Stimulated activated CD8-positive, alpha-beta memory T cell treated with anti-CD3 and anti-CD28 coated beads, Interleukin-12 subunit alpha, Interleukin-12 subunit beta, amount 100 ng/mL, for 1 hour (primary cell): ENCODE measurements at places on chromosomes 11 and 22.

- DNase-seq, result no peak
Measured at GRCh38 chr22:49291169-49291568, 536.5 kb downstream of the BRD1 start.

GRCh38 chr11:118596224-118597146 lies 10.9 kb upstream of the PHLDB1 start:
- no peak for DNase-seq

DNA sequence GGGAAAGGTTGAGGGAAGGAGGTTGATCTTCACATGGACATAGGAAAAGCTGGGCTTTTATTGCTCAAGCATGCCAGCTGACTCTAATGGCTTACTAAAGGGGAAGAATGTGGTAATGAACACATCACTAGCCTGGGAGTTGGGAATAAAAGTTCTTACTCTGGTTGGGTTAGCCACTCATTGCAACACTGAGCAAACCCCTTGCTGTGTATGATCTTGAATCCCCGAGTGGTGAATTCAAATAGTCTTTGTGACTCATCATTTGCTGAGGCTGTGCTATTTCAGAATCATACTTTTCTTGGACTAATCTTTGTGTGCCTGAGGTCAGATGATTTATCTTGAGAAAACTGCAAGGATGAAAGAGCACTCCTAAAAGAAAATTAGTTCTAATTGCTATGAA lies 304.1 kb upstream of the ANO5 start:
- no peak for DNase-seq

DNA sequence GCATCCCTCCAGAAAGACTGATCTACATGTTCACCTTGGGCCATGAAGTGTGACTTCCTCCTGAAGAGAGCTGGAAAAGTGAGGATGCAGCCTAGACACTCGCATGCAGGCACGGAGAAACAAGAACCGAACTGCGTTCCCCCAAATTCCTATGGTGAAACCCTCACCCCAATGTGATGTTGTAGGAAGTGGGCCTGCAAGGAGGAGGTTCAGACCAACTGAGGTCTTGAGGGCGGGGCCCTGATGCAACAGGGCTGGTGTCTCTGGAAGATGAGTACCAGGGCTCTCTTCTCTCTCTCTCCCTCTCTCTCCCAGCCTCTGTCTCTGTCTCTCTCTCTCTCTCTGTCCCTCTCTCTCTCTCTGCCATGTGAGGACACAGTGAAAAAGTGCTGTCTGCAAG lies 501.1 kb downstream of the BRD1 start:
- DNase-seq, result no peak

GRCh38 chr22:47001288-47001687 lies 238.8 kb downstream of the TBC1D22A start:
- DNase-seq, result no peak

DNA sequence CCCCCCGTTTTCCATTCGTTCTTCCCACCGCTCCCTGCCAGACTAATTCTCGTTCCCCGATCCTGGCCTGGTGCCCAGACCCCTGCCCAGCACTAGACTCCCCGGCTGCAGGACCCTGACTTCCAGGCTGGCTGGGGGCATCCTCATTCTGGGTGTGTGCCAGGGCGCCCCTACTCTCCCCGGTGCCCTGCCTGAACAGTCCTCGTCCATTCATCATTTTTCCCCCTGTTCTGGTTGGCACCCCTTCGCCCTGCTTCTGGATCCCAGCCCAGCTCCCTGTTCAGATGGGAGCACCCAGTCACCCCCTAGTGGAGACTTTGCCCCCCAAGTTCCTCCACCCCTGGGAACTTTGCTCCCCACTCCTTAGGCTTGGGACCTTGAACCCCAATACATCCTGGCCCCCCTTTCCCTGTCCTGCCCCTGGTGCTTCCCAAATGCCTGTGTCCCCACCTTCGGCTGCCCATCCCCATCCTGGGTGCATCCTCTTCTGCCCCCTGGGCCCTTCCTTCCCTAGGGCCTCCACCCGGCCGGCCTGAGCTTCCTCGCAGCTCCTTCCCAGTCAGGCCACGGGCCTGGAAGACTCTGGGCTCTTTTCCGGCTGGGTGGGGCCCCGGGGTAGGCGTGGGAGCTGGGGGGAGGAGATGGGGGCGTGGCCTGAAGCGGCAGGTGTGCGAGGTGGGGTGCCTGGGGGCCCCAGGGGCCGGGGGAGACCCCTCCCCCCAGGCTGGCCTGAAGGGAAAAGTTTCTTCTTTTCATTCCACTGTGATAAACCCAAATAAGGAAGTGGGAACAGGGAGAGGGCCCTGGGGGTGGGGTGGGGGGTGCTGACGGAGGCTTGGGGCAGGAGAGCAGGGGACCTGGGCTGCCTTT lies 908 bp downstream of the PLCB3 start:
- no peak for DNase-seq

DNA sequence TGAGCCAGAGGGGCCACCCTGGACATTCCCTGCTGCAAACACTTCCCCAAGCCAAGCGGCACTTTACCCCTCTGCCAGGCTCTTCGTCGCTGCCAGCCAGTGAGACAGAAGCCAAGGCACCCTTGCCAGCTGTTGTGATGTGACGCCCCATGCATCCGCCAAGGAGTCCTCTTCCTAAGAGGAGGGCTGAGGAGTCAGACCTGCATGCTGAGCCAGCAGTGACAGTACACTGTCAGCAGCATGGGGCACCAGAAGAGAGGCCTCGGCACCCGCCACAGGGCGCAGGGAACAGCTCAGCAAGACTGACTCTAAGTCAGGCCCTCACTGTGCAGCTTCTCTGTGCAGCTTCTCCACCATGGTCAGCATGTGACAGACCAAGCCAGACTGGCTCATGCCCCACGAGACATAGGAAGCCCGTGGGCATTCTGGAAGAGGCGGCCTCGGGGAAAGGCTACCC lies 26.4 kb downstream of the VPS37C start:
- DNase-seq, result no peak

- no peak for DNase-seq
Measured at GRCh38 chr11:76155500-76156227, 50.6 kb downstream of the WNT11 start.

- no peak for DNase-seq
Measured at GRCh38 chr11:11565636-11566035, 56.2 kb downstream of the GALNT18 start.

GRCh38 chr11:57596266-57596885 lies 1.1 kb upstream of the SERPING1 start:
- DNase-seq, result no peak

- no peak for DNase-seq
Measured at GRCh38 chr22:31291481-31292235, 630 bp downstream of the PIK3IP1 start.

DNA sequence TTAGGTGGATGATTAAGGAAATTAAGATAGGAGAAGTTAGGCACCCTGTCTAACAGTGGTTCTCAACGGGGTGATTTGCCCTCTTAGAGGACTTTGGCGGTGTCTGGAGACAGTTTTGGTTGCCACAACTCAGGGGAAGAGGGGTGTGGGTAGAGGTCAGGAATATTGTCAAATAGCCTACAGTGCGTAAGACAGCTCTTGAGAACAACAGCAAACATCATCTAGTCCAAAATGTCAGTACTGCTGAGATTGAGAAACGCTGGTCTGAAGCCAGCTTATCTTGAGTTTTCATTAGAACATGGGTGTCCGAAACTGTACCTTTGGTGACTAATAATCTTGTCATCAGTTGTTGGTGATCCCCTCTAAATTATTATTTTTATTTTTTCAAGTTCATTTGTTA lies 38.4 kb downstream of the CECR2 start:
- DNase-seq, result no peak

DNA sequence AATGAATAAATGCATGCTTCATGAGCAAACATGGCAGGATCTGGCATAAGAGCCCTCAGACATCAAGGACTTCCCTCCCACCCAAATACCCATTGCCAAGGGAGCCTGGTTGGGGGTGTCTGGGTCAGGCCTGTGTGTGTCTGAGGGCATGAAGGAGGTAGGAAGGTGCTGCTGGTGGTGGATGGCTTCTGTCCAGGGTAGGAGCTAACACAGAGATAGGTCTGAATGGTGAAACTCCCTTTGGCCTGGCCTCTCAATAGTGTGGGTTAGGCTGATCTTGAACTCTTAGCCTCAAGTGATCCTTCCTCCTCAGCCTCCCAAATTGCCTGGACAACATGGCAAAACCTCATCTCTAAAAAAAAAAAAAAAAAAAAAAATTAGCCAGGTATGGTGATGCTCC lies 2.8 kb downstream of the AMPD3 start:
- no peak for DNase-seq

DNA sequence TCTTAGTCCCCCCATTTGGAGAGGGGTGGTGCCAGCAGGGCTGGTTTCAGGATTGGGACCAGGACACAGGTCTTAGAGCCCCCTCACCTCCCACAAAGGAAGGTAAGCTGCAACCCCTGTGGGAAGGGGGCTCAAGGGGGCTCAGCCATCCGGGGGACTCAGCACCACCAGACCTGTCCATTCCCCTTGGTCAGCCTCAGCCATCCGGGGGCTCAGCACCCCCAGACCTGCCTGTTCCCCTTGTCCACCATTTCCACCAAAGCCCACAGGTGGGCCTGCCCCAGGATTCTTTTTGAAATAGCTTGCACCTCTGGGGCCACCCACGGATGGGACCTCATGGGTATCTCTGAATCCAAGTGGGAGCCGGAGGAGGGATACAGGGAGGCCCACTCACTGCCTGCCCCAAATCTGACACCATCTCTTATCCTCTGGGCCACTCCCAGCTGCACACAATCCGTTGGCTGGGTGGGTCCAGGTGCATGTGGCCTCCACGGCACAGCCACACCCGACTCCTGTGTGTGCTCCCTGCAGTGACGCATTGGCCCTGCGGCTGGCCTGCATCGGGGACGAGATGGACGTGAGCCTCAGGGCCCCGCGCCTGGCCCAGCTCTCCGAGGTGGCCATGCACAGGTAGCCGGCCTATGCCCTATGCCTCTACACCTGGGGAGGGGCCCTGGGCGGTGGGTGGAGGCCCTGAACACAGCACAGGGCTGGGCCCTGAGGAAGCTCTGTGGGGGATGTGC lies 15.9 kb downstream of the MCAT start:
- no peak for DNase-seq

DNA sequence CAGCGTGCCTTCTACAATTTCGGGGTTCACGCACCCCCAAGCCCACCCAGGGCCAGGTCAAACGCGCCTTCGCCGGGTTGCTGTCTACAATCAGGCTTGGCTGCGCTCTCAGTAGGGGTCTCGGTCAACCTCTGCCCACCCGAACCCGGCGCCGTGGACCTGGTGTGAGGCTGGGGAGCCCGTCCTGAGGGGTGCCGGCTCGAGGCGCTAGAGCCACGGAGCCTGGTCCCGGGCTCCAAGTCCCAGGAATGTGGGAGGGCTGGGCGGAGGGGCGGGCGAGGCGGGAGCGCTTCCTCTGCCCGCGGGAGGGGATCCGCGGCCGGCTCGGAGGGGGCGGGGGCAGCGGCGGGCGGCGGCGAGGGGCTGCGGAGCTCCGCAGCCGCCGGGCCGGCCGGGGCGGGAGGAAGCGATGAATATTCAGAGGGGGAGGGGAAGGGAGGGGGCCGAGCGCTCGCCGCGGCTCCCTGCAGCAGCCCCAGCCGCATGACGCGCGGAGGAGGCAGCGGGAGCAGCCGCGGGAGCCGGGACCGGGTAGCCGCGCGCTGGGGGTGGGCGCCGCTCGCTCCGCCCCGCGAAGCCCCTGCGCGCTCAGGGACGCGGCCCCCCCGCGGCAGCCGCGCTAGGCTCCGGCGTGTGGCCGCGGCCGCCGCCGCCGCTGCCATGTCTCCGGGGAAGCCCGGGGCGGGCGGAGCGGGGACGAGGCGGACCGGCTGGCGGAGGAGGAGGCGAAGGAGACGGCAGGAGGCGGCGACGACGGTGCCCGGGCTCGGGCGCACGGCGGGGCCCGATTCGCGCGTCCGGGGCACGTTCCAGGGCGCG lies at the start of gene PTPRJ:
Gene PTPRJ (plus strand): TSS at position 472 of the 819 bp plus-strand sequence. CDS start 354 bp downstream, outside the sequence.
- DNase-seq, result peak; percentile 29

DNA sequence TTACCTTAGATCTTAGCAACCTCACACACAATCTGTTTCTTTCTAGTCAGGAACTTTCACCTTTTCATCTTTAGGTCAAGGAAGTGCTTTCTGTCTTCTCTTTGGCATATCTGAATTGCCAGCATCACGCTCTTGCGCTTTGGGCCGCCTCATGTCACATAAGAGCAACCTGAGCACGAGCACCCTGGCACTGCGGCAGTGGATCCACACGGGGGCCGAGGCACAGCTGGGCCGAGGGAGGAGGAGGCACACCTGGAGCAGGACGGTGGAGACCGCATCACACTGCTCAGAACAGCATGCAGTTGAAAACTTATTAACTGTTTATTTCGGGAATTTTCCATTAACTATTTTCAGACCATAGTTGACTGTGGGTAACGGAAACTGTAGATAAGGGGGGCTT lies 10.7 kb downstream of the MOB2 start:
- DNase-seq, result no peak
